ENCODE measurements at places on chromosomes 12 and 14.
A peak's percentile ranks its signal among the peaks of the same experiment; 100 is the strongest.

DNA sequence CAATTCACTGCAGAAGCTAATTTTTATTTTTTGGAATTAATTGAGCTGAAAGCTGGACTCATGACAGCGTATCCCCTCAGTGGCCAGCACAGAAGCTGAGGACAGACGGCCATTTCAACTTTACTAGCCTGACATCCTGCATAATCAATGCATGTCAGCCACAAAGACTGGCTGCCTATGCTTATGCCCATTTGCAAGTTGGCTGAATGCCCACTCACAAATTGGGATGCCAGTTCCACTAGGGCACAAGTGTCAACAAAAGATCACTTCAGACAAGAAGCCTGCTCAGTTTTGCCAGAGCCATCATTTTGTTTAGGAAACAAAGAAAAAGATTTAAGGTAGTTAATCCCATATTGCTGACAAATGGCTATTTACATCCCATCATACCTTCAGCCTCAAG lies 417.6 kb downstream of the NOVA1 start:
- no peak overlapping the region for H3K4me3 ChIP-seq
- no peak for DNase-seq
- no peaks in the 10 kb centered on the region for H3K4me1 ChIP-seq
- H3K27me3 ChIP-seq = peaks cover 6% of the 10 kb centered on the region

DNA sequence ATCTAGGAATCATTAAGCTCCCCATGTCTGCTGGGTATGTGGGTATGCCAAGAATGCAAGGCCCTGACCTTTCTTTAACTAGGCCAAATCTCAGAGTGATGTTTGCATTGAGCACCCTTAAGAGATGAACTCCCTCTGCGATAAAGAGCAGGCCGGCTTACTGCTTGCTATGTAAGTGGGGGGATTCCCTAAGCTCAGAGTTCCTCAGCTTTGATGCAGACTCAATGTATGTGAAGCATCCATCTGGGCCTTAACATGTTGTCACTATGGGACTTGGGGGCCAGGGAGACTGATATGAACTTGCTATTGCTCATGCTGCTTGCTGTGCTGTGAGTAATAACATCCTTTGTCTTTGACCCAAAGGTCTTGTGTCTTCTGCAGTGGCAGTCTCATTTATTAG lies 149.7 kb downstream of the C12orf75 start:
- peak; percentile 15 for DNase-seq
- peaks cover 4% of the 10 kb centered on the region for H3K4me1 ChIP-seq
- no peaks in the 10 kb centered on the region for H3K27me3 ChIP-seq
- H3K36me3 ChIP-seq = no peaks in the 10 kb centered on the region

- H3K27me3 ChIP-seq = no peaks in the 10 kb centered on the region
- H3K27ac ChIP-seq = no peak overlapping the region
- peaks cover 80% of the 10 kb centered on the region for H3K36me3 ChIP-seq
- H3K4me3 ChIP-seq = no peak overlapping the region
Observed at GRCh38 chr12:49039421-49040363, 20.9 kb downstream of the KMT2D start.

DNA sequence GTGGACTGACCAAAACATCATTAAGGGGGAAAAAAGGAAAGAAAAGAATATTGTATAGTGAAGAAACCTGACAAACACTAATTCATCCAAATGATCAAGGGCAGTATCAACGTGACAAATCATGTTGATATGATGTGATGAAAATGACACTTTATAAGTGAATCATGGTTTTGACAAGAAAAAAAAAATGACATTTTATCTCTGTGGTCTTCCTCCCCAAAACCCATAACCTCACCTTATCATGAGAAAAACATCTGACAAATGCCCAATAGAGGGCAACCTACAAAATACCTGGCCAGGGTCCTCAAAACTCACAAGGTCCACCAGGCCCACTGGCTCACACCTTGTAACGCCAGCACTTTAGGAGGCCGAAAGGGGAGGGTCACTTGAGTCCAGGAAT lies 13.8 kb downstream of the TMED10 start:
- DNase-seq = no peak
- H3K4me3 ChIP-seq = no peak overlapping the region
- no peaks in the 10 kb centered on the region for H3K4me1 ChIP-seq
- no peaks in the 10 kb centered on the region for H3K36me3 ChIP-seq
- H3K27me3 ChIP-seq = no peaks in the 10 kb centered on the region
- H3K27ac ChIP-seq = no peak overlapping the region

DNA sequence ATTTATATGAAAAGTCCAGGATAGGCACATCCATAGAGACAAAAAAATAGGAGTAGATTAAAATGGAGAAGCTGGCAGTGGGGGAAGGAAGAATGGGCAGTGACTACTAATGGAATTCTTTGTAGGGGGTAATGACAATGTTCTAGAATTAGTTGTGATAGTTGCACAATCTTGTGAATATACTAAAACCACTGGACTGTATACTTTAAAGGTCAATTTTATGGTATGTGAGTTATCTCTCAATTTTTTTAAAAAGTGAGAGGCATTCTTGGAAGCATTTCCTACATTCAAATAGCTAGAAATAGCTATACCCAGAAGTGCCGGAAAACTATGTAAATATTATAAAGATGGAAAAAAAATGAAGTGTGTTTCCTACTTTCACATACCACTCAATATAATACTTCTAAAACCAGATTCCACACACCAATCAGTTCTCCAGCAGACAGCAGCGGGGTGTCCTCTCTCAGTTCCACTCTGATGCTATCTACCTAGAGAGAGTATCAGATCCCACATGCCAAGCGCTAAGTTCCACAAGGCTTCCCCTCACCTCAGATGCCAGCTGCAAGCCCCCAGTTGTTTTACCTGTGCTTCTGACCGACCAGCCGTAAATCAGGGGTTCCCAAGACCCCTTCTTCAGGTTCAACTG lies 41.7 kb upstream of the NID2 start:
- DNase-seq = peak; percentile 32
- no peaks in the 10 kb centered on the region for H3K27me3 ChIP-seq
- H3K27ac ChIP-seq = peak overlapping the region; percentile 93
- peaks cover 25% of the 10 kb centered on the region for H3K4me1 ChIP-seq

DNA sequence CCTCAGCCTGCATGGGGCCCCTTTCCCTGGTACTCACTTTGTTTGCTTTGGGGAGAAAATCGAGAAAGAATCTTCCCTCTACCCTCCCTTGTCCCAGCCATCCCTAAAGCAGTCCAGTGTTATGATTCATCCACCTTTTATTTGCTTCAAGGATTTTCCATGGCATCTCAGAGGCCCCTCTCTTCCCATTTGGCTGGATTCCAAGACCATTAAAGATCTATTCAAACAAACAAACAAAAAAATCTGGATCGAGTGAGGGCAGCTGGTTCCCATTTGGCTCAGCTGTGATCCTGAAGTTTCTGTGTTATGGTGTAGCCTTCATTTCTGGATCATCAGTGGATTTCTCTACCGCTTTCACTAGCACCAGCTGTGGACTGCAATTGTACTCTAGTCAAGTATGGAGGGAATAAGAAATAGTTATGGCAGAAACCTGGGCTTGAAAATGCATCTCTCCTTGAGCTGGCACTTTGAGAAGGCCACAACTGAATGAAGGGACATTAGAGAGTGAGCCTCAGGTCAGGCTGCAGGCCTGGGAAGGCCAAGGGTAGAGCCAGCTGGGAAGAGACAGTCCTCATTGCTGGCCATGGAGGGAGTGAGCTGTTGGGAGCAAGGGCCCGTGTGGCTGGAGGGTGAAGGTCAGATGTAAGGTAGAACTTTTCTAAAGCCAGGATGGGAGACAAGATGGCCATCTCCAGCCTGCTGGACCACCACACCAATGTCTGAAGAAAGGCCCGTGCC lies 13.7 kb downstream of the KRT71 start:
- no peak overlapping the region for H3K4me3 ChIP-seq
- peak; percentile 93 for DNase-seq
- H3K27ac ChIP-seq = no peak overlapping the region
- H3K4me1 ChIP-seq = peaks cover 19% of the 10 kb centered on the region
- no peaks in the 10 kb centered on the region for H3K27me3 ChIP-seq

- H3K36me3 ChIP-seq = no peaks in the 10 kb centered on the region
- peak; percentile 28 for DNase-seq
- H3K4me3 ChIP-seq = no peak overlapping the region
Observed at GRCh38 chr12:20492251-20492760, 124.0 kb downstream of the PDE3A start.

GRCh38 chr12:80196419-80196818 lies 97.1 kb downstream of the OTOGL start:
- H3K27me3 ChIP-seq = no peaks in the 10 kb centered on the region
- no peak overlapping the region for H3K27ac ChIP-seq
- H3K4me3 ChIP-seq = no peak overlapping the region
- no peaks in the 10 kb centered on the region for H3K36me3 ChIP-seq
- no peak for DNase-seq
- H3K4me1 ChIP-seq = no peaks in the 10 kb centered on the region

- H3K36me3 ChIP-seq = no peaks in the 10 kb centered on the region
- DNase-seq = peak; percentile 57
- H3K27ac ChIP-seq = no peak overlapping the region
- H3K4me3 ChIP-seq = no peak overlapping the region
- no peaks in the 10 kb centered on the region for H3K27me3 ChIP-seq
Observed at GRCh38 chr14:49992901-49993339, 100.0 kb downstream of the ARF6 start.

- no peaks in the 10 kb centered on the region for H3K27me3 ChIP-seq
- DNase-seq = no peak
- H3K4me1 ChIP-seq = peaks cover 14% of the 10 kb centered on the region
- H3K4me3 ChIP-seq = no peak overlapping the region
- no peak overlapping the region for H3K27ac ChIP-seq
- no peaks in the 10 kb centered on the region for H3K36me3 ChIP-seq
Observed at GRCh38 chr14:105061428-105062047, 3.7 kb downstream of the GPR132 start.

- H3K36me3 ChIP-seq = no peaks in the 10 kb centered on the region
- H3K4me1 ChIP-seq = no peaks in the 10 kb centered on the region
- H3K27ac ChIP-seq = no peak overlapping the region
- DNase-seq = no peak
- no peak overlapping the region for H3K4me3 ChIP-seq
Observed at GRCh38 chr14:87397499-87397898, 595.5 kb downstream of the GALC start.

GRCh38 chr14:25570483-25570882 lies 520.5 kb upstream of the STXBP6 start:
- no peaks in the 10 kb centered on the region for H3K4me1 ChIP-seq
- DNase-seq = no peak
- no peak overlapping the region for H3K27ac ChIP-seq
- no peak overlapping the region for H3K4me3 ChIP-seq
- no peaks in the 10 kb centered on the region for H3K27me3 ChIP-seq

DNA sequence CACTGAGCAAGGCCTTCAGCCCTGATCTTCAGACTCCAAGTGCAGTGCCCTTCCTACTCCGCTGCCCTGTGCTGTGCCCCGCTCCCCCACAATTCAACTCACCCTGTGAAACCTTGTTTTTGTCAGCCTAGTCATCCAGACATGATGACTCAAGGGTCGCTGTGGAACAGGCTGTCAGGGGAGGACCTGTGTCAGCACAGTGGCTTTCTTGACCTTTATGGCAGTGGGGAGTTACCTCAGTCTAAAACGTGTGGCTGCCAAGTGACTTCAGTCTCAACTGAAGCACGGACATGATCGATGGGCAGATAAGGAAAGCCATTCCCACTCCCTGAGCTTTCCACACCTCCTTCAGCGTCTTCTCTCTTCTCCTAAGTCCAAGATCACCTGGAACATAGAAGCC lies 16.3 kb upstream of the FLVCR2 start:
- no peak overlapping the region for H3K27ac ChIP-seq
- H3K4me1 ChIP-seq = peaks cover 28% of the 10 kb centered on the region
- H3K27me3 ChIP-seq = no peaks in the 10 kb centered on the region
- H3K36me3 ChIP-seq = no peaks in the 10 kb centered on the region
- no peak overlapping the region for H3K4me3 ChIP-seq

DNA sequence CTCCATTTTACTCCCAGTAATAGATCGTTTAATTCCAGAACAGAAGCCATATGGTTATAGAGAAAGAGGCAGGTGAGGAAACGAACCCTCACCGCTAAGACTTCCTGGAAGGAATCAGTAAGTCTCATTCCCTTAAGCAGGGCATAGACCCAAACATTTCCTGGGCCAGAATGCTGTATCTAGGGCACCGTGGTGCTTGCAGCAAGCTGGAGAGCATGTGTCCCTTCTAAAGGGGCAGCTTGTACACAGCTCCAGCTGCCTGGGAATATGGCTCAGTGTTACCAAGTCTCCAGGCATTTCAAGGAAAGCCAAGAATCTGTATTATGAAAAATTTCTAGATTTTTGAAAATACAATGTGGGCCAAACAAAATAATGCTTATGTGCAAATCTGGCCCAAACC lies 73.4 kb downstream of the PPM1H start:
- peaks cover 52% of the 10 kb centered on the region for H3K4me1 ChIP-seq
- no peak for DNase-seq
- H3K27ac ChIP-seq = 0 out of 2 replicates have a peak overlapping the region, but pooled peaks have one; percentile 8
- H3K27me3 ChIP-seq = no peaks in the 10 kb centered on the region

- no peak overlapping the region for H3K27ac ChIP-seq
- DNase-seq = no peak
- H3K4me1 ChIP-seq = no peaks in the 10 kb centered on the region
- no peaks in the 10 kb centered on the region for H3K27me3 ChIP-seq
- H3K36me3 ChIP-seq = no peaks in the 10 kb centered on the region
Observed at GRCh38 chr14:103867523-103867953, 20.2 kb upstream of the PPP1R13B start.

DNA sequence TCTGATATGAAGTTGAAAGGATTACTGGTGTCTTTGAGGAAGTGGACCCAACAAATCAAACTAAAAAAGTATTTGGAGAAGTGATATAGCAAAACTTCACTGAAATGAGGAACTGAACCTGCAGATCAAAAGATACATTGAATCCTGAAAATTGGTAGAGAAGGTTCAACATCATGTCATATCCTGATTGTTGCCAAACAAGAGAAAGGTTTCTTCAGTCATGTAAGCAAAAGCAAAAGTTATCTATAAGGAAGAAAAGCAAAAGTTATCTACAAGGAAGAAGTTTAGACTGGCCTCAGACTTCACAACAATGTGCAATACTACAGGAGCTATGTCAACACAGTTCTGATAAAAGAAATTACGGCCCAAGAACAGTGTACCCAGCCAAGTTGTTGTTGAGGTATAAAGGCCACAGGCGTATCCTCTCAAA lies 142.7 kb downstream of the RAD51B start:
- no peak overlapping the region for H3K4me3 ChIP-seq
- DNase-seq = no peak
- peaks cover 23% of the 10 kb centered on the region for H3K4me1 ChIP-seq
- no peak overlapping the region for H3K27ac ChIP-seq

All from PC-3 (cell line).